Bladder microvascular endothelial cell (primary cell): ENCODE measurements at places on chromosomes 11 and 22. TPM values are rescaled to one million over a fixed set of nuclear protein-coding genes. Genes with fewer than 3 reads are reported as not detected.

Gene MED19
- 15.2 and 16.4 TPM in 2 replicates for total RNA-seq

Gene SCARF2
- total RNA-seq = 4.4 and 9.1 TPM in 2 replicates

Gene ANKK1
- total RNA-seq = not detected in 2 replicates

Gene F2
- not detected in 2 replicates for total RNA-seq
